ENCODE measurements at places on chromosomes 5 and 9.
A peak's percentile ranks its signal among the peaks of the same experiment; 100 is the strongest.

DNA sequence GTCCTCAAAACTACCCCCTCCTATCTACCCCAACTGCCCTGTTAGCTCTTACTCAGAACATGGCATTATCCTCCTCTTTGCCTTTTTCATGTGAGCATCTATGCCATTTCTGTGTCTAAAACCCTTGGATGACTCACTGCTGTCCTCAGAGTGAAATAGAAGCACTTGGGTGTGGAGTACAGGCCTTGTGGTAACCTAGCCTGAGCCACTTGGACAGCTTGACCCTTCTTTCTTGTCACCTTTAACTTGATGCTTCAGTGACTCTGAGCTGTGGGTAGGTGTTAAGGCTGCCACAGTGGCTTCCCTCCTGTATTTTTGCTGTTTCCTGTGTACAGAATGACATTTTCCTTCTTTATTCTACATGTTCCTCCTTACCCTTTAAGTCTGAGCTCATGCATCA, 391.4 kb downstream of the SH3GL2 start:
- no peak for DNase-seq

DNA sequence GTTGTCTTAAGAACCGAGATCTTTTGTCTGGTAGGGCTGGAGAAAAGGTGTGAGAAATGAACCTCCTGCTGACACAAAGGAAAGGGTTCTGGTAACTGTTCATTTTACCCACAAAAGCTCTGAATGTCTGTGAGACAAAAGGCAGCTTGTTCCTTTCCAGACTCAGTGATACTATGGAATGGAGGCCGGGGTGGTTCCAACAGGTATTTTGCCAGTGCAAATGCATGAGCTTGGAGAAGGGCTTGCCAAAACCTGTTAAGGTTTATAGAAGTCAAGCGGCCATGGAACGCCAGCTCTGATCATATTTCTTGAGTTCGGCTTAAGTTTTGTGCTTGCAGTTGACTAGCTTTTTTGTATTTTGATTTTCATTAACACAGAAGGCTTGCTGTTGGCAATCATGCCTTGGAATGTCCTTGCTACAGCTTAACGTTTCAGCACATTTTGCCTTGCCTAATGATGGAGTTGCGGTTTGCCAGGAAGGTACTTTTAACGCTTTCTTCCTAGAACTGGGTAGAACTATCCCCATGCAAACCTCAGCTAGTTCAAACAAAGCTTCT, 328.6 kb downstream of the PIK3R1 start:
- no peak for DNase-seq

DNA sequence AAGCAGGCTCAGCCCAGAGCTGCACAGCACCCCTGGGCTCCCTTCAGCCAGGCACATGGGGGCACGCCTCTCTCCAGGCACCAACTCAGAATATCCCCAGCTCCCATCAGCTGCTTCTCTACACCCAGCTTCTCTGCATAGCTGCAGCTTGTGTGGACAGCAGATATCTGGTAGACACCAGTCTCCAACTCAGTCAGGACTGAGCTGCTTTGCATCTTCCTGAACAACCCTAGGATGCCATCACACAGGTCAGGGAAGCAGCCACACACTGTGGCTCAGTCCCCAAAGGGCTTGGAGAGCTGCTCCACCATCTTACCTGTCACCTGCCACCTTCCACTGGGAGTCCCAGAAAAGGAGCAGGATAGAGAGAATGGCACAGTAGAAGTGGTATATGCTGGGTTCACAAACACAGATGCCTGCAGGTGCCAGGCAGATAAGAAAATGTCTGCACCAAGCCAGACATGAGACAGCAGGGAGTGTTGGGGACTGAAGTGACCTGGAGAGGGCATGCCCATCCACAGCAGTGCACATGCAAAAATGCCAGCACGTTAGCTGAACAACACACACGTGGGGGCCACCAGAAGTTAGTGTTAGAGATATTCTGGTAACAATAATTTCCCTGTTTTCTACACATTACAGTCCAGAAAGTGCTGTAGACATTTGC, 42.0 kb downstream of the THBS4 start:
- no peak for DNase-seq

- DNase-seq: no peak
Observed at GRCh38 chr5:132210944-132211343, 16.7 kb downstream of the P4HA2 start.

- no peak for DNase-seq
Observed at GRCh38 chr5:111320953-111321352, 96.8 kb downstream of the CAMK4 start.

DNA sequence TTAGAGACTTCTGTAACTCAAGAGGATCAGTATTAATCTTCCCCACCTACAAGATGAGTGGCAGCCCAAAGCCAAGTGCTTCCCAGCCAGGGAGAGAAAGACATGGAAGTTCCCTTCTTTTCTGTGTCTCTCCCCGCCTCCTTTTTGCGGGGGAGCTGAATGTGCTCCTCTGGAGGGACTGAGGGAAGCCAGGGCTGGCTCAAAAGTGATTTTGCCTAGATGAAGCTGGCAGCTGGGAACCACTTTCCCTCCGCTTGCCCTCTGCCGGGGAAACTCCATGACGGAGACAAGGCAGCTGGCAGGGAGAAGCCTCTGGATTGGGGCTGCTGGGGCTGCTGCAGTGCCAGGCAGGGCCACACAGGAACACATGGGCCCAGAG, 24.4 kb downstream of the EGR1 start:
- DNase-seq: no peak

DNA sequence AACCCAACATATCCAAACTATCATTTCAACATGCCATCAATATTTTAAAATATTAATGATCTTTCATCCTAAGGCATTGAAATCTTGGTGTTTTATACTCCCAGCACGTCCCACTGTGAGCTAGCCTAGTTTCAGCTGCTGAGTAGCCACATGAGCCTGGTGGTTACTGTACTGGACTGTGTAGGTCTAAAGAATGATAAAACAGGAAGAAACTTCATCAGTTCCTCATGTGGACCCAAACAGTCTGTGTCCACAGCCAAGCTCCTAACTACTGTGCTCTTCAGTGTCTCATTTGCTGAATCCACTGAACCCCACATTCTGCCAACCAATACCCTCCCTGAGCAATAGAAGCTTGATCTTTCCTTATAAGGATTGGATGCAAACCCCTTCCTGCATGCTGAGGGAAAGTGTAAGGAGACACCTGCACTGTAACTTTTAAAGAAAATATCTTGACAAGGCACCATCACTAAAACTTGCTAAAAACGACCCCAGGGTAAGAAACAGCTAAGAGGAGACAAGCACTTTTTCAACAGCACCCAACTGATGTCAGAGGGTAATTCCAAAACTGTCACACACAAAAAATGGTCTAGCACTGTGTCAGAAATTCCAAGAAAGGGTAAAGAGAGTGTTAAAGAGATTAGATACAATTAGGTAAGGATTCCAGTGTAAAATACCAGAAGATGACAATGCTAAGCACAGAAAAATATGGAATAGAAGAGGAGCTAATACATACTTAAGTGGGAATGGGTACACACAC, 126.9 kb downstream of the SPOCK1 start:
- DNase-seq: no peak

- DNase-seq: no peak
Observed at GRCh38 chr5:71829206-71829605, 110.1 kb downstream of the CARTPT start.

DNA sequence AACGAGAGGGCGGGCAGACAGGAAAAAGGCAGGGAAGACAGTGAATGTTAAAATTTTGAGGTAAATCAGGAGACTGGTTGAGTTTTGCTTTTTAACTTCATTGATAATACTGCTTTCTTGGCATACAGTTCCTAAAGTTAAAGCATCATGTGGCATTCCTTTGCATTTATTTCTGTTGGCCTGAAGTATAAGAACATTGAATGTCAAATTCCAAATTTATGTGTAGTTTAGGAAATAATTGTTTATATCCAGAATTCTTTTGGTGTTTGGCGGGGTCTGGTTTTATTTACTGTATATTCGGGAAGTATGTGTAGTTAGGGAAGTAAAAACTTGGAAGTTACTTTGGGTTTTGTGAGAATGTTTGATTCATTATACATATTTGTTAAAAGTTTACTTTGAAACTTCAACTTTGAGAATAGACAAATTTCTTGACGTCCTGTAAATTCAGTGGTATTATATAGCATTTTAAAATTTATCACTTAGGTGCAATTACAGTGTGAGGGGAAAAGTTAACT, 83.2 kb downstream of the PTPDC1 start:
- DNase-seq: no peak

DNA sequence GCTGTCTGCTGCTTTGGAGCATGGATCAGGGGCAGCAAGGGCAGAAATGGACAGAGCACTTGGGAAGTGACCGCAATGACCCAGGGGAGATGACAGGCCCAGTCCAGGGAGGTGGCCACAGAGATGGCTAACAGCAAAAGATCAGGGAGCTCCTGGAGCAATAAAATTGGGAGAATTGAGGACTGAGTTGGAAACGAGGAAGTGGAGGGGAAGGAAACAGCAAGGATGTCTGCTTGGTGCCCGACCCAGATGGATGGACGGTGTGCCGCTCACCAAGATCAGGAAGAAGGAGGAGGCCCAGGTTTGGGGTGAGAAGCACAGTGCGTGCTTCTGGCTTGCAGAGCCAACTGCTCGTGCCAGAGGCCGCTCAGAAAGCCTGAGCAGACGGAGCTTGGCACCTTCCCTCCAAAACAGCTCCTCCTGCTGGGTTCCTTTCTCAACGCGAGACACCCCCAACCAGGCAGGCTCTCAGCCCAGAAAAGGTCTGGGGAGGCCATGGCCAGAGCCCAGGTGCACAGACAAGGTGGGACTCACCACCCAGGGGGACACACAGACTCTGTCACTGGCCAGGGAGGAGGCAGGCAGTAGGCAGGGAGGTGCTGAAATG, 1.7 kb upstream of the SLC34A1 start:
- no peak for DNase-seq

DNA sequence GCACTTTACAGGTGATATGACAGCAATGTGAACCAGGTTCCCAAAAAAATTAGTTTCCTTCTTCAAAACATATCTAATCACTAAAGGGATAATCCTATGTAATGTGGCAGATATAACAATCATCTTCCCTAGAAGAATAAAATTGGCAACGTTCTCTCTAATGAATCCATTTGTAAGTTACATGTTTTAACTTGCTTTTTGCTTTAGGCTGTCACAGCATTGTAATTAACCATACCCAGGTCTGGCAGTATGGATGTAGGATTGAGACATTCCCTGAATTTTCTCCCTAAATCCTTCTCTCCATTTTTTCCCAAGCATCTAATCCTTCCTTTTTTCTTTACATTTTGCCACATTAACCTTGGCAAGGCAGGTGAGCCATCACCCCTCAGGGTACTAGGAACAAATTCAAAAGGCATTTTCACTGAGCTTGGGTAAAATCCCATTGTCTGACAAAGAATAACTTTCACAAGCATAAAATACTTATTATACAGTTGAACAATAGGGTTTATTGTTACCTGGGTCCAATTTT, 548.3 kb downstream of the SEMA5A start:
- no peak for DNase-seq

DNA sequence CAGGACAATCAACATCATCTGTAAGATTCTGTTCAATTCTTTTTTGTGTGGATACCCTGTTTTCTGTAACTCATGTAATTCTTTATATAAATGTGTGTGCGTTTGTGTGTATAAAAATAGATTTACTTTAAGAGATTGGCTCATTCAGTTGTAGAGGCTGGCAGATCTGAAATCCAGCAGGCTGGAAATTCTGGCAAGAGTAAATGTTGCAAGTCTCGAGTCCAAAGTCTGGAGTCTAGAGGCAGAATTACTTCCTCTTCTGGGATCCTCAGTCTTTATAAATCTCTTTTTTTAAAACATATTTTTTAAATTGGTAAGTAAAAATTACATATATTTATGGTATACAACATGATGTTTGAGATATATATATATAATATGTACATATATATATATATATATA, 202.1 kb upstream of the TMEM161B start:
- no peak for DNase-seq

GRCh38 chr5:110441035-110441434, 285.4 kb downstream of the TMEM232 start:
- DNase-seq: no peak

DNA sequence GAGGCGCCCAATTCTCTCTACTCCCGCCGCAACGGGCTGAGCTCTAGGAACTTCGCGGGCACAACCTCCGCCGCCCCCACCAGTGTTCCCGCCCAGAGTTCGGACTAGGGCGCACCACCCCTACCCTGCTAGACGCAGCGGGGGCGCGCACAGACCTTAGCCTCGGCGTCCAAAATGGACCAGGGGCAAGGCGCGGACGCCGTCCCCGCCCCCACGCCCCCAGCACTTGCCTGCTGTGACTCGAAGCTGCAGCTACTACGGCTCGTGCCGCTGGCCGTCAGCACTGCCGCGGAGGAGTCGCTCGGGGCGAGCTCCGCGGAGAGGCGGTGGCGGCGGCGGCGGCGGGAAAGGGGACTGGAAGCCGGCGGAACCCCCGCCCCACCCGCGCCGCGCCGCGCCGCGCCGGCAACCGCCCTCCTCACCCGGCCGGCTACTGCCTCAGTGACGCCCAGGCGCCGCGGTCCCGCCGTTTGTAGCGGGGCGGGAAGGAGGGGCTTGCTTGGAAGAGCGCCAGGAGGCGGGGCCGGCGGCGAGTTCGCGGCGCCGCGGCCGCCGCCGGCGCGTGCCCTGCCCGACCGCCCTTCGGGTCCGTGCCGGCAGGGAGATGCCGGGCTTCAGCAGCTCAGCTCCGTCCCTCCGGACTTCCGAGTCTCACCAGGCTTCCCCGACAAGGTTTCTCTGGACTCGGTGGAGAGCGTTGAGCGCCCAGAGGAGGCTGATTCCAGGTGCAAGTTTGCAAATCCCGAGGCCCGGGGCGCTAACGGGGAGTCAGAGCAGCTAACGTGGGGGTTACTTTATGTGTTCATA, 4.5 kb downstream of the ELAVL2 start:
- no peak for DNase-seq

GRCh38 chr5:146799231-146799630, 79.3 kb downstream of the PPP2R2B start:
- peak; percentile 4 for DNase-seq

DNA sequence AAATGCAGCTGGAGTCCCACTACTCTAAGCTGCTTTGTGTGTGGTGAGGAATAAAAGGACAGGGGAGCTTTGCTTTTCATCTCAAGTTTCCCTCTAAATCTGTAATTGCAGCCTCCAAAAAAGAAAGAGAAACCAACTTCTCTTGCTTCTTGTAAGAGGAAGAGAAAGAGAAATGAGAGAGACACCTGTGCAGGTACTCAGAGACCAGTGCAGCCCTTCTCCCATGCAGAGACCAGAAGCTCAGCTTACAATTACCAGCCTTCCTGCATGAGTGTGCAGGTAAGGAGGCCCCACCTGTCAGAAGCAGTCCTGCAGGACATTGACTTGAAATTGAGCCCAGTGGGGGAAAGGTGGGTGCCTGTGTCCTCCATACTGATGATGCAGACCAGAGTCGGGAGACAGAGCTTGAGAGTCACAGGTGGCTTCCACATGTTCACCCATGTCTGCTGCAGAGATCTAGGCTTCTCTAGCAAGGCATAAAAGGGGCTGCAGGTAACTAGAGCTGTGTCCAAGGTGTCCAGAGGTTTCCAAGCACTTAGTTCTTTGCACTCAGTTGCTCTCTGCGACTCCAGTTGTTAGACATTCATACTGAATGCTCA, 15.3 kb upstream of the MED10 start:
- DNase-seq: no peak

DNA sequence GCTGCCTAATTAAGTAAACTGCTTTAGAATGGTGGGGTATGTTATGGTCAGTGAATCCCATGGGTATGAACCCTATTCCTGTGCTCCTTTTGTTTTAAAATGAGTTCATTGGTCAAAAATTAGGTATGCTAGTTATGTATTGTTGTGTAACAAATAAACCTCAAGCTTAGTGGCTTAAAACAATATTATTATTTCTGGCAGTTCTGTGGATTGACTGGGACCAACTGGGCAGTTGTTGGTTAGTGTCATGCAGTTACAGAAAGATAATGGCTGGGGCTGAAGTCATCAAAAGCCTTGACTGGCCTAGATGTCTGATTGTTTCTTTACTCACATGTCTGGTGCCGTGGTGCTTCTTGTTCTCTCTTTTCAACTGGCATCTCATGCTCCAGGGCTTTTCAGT, 8.9 kb upstream of the PTAR1 start:
- DNase-seq: no peak

Data from CD4-positive, alpha-beta T cell treated with Interleukin-4 for 4 hours (primary cell).